ENCODE measurements at places on chromosomes 4 and X.

GRCh38 chrX:138885886-138886285 is 174.4 kb upstream of the FGF13 start:
- no peak for DNase-seq

DNA sequence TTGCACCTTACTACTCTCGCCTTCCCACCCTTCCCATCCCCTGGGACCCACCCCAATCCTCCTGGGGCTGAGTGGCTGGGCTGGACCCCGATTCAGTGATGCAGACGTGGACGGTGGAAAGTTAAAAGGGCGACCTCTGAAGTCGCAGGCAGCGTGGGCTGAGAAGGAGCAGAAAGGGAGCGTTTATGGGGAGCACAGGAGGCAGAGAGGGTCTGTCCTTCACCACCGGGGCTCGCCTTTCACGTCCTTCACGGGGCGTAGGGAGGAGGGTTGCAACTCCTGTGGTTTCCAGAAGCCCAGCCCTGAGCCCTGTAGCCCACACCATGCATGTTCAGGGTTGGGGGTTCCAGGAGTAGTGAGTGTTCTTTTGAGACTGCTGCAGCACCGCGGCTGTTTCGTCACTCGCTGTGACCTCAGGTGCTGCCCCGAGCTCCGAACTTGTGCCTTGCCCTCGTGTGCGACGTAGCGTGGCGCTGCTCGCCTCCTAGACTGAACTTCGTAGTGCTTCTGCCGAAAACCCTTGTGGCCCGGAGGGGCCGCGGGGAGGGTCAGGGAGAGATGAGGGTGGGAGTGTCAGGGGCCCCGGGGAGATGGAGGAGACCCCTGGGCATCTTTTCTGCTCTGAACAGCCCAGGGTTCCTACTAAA is 1.6 kb downstream of the NHS start:
- DNase-seq = no peak

GRCh38 chr4:137514406-137515111 is 17.7 kb downstream of the PCDH18 start:
- no peak for DNase-seq

GRCh38 chr4:1534876-1535526 is 128.8 kb upstream of the NKX1-1 start:
- no peak for DNase-seq

DNA sequence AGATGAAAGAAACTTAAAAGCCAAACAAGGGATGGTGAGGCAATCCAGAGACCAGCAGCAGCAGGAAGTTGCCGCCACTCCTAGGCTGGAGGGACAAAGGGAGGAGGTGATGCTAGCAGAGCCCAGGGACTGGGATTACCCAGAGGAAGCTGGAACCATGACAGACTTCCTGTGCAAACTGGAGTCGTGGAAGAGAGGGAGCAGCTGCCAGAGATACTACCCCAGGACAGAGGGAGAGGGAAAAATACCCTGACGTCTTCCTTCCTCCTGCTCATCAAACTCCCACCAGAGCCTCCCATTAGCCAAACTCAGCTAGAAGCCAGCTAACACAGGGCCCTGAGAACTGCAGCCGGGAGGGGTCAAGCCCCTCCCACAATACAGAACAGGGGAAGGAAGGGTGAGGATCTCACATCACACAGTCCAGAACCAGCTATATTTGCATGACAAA is 101.2 kb upstream of the KLF3 start:
- DNase-seq = no peak

GRCh38 chr4:66212489-66212888 is 542.2 kb upstream of the EPHA5 start:
- no peak for DNase-seq

DNA sequence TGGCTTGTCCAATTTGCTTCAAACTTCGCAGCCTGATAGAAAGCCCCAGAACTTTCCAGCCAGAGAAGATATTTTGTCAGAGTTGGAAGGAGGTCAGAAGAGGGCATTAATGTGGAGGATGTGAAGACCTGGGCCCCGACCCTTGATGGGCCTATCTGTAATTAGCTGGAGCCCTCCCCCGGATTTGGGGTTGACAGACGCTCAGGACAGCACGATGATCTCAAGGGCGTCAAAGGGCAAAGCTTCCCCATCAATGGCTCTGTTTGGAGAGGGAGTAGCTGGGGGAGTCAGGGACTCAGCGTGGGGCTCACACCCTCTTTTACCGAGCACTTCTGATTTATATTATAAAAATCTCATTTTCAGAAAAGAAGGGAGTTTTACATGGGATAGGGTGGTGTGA is 59.0 kb upstream of the PPP2R3B start:
- no peak for DNase-seq

DNA sequence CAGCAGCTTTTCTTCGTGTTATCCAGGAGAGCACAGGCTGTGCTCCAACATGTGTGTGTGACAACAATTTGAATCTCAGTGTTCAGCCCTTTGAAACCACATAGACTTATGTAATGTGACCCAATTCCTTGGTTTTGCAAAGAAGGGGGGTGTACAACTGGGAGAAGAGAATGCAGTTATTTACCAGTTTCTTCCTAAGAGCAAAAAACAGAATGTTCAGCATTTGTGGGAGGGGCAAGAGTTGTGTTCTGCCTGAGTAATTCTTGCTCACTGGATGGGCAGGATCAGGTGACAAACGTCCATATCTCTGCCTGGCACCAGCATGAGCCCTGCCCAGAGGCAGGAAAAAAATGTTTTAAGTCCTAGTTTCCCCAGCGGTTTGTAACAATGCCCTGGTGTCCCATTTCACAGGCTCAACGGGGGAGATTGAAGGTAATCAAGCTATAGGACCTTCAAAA is 72.0 kb downstream of the PRPS1 start:
- no peak for DNase-seq

GRCh38 chr4:4428966-4429875 is 42.3 kb downstream of the NSG1 start:
- no peak for DNase-seq

DNA sequence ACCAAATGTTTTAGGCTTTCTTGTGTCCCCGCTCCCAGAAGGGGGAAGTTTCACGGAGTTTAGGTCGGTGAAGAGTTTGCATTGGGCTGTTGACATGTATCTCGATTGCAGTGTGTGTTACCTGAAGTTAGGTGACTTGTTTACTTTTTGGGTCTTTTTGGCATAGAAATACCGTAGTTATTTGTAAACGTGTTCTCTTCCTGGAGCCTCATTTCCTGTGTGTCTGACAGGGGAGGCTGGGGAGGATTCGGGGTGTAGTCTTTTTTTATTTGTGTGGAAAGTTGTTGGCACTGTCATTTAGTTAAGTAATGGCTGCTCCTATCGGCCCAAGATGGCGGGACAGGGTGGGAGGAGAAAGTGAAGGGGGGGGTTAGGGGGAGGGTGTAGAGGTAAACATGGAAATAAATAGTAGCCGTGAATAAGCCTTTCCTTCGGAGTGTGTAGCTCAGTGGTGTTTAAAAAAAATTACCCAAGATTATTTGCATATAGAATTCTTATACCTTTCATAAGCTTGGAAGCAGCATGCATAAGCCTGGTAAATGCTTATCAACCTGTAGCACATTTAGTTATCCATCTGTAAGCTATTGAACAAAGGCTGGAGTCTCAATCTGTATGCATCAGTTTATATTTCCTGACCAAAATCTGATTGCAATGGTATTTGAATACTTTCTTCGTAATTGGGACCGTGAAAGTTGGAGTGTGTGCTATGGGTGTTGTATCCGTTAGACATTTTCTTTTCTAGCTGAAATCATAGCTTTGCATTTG is 1.6 kb downstream of the KDM6A start:
- no peak for DNase-seq

DNA sequence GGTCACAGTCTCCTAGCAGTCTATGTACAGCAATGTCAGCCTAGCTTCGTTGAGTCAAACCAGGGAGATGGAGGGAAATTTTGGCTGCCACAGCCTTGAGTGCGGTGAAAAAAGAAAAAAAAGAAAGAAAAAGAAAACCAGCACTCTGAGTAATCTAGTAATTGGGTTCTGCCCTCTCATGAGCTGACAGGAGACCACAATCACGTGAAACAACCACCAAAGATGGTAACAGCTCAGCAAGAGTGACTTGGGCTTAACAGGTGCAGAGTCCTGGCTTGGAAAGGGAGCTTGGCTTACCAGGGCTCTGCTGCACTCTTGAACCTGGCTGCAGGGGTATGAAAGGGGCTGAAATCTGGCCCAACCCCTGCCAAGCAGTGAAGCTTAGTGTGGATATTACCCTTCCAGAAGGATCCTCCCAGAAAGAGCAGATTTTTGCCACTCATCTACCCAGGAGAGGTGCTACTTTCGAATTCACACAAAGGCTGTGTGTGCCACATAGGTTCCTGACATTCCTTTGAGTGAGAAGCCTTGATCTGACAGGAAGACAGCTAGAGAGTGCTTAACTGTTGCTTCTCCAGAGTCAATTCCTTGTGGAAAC is 350.3 kb downstream of the PTTG2 start:
- no peak for DNase-seq

DNA sequence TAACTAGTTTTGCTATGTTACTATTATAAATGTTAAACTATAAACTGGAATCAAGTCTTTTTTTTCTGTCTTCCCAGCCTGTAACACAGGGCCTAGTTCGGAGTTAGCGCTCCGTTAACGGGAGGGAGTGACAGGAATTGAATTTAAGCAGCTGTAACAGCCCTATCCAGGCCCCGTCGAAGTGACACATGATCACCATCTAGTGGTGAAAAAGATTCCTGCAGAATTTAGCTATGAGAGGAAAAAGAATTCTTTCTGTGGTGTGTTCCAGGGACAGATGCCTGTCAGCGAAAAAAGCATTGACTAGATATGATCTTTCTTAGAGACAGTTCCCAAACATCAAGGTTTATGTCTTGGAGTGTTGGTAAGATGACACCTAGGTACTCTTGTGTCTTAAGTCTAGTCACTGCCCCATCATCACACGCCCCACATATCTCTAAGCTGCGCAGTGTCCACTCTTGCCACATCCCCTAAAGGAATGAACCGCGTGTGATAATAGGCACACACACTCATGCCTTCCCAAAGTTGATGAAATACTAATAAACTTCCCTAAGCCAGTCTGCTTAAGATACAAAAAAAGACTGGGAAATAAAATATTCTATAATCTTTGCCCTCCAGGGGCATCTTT is 2.1 kb downstream of the GAB3 start:
- no peak for DNase-seq

DNA sequence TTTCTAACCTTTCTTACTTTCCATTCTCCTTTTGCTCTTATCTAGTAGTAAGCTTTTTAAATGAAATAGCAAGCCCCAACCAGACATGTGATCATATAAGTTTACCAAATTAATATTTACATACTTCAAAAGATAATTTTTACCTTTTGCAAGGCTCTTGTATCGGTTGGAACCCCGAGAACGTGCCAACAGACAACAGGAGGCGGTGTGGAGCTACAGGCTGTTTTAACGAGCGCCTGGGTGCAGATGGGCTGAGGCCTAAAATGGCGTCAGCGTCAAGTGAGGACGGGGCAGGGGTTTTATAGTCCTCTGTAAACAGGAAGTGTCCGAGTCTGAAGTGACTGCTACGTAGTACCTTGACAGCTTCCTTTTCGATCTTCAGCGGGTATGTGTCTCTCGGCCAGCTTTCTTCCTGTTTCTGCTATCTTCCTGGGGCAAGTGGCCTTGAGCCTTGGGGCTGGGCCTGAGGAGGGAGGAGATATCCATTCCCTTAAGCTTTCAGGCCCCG is 342.7 kb downstream of the GALNTL6 start:
- no peak for DNase-seq

GRCh38 chrX:482192-482701 is 95.5 kb upstream of the PPP2R3B start:
- DNase-seq = no peak

DNA sequence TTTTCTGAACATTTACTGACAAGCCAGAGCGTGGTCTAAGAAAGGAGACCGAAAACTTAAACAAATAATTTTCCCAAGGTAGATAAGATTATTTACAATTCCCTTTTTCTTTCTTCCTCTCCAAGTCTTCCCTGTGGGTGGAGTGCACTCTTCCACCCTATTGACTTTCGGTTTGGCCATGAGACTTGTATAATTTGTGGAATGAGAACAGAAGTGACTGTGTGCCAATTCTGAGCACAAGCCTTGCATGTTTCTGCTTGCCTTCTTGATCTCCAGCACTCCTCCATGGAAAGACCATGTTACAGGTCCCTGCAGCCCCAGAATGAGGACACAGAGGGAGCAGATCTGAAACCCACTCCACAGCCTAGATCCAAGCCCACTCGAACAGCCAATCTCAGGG is 150.0 kb upstream of the HPGD start:
- no peak for DNase-seq

- no peak for DNase-seq
Measured at GRCh38 chr4:186792728-186793366, 69.2 kb upstream of the FAT1 start.

GRCh38 chrX:15911734-15912550 is 57.3 kb upstream of the AP1S2 start:
- no peak for DNase-seq

DNA sequence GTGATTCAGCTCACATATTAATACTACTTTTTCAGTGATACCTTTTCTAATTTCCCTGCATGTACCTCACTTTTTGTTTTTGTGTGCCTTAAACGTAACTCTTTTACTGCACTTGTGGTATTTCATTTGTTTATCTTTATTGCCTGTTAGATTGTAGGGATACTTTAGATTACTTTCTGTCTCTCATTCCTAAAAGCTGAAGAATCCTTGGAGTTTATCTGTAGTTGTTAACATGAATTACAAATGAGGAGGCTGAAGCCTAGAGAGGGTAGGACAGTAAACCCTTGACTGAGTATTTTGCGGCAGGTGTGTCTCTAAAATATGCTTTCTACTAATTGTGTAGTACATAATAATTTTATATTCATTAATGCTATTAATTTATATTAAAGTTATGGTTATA is 34.9 kb downstream of the BMP2K start:
- no peak for DNase-seq

GRCh38 chr4:104436542-104436941 is 58.2 kb downstream of the CXXC4 start:
- no peak for DNase-seq

DNA sequence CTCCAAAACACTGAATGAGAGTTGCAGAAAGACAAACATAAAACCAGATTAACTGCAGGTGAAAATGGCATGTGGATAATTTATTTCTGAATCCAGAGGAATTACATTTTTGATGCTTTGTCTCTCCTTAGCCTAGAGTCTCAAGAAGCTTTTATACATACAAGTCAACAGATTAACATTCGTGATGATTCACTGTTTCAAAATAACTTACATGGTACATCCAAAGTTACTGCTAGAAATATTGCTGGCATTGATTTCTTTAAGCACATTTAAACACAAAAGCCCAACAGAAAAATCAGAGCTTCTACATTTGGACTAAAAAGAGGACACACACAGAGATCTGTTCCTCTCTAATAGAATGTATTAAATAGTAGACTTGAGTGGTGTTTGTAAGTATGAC is 105.6 kb downstream of the AMELX start:
- DNase-seq = no peak
